Renal cortical epithelial cell (primary cell): ENCODE measurements at places on chromosomes 4 and X.

DNA sequence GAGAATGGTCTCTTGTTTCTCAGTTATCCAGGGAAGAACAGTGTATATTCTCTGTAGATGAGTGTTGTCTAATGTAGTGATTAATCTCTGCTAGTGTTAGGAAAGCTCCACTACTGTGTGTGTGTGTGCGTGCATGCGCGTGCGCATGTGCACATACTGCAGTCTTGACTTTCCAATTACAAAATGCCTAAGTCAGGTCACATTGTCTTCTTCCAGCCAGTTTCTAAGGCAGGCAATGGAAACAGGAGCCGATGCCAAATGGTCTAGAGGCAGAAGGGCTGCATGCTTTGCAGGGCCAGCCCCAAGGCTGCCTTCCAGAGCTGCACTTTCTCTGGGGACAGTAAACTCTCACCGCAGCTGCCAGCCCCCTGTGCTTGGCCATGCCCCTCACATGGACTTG lies 30.5 kb upstream of the NAP1L5 start:
- DNase-seq = no peak

DNA sequence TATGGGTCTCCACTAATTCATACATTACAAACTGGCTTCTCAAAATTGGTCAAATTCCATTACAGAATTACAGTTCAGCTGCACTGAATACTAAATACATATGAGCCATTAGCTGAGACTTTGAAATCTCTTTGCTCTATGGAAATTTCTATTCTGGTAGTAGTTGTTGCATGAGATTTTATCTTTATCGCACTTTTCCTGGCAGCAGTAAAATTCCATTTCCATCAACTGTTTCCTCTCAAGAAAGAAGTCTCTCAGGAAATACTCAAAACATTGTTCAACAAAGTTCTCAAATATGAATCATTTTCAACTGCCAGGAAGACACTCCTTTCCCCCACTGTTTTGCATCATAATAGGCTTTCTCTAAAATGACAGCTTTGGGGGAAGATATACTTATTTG lies 51.3 kb downstream of the ATP11C start:
- DNase-seq = no peak

DNA sequence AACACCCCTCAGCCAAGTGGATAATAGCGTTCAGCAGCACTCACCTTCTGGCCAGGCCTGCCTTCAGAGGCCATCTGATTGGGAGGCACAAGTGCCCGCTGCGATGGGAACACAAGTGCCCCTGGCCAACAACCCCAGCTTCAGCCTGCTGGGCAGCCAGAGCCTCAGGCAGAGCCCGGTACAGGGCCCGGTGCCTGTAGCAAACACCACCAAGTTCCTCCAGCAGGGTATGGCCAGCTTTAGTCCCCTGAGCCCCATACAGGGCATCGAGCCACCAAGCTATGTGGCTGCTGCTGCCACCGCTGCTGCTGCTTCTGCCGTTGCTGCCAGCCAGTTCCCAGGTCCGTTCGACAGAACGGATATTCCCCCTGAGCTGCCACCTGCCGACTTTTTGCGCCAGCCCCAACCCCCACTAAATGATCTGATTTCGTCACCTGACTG lies 55.9 kb upstream of the MTM1 start:
- no peak for DNase-seq

GRCh38 chr4:98510757-98511517 lies 147.5 kb downstream of the TSPAN5 start:
- DNase-seq = peak; percentile 22

GRCh38 chr4:151117371-151117962 lies 18.0 kb downstream of the RPS3A start:
- peak; percentile 70 for DNase-seq
